ENCODE measurements at places on chromosomes 2 and 18.

DNA sequence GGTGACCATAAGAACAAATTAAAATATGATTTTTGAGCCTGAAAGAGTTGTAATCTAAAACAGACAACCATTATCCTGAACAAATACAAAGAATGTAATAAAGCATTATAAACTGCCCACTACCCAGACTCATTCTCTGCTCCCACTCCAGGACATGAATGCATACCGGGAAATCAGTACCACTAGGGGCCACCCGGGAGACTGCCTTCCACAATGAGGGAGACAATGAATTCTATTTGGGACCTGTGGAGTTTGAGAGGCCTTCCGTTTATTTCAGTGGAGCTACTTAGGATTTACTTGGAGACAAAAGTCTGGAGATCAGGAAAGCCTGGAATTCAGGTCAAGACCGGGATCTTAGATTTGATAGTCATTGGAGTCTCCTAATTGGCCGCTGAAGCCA, 50.0 kb downstream of the NAB1 start:
- peak; percentile 6 for DNase-seq

DNA sequence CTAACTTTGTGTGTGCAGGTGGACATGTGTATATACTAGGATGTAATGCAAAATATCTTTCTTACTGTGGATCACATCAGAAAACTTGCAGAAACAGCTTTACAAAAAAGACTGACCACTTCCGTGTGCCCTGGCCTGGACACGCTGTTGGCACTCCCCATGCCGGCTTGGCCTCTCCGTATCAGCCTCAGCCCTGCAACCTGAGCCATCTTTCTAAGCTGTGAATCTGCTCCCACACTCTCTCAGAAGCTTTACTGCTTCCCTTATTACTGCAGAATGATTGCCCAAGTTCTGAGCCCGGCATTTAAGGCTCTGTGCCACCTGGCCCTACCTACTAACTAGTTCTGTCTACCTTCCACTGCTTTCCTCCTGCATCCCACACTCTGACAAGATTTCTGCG, 37.8 kb downstream of the MYO7B start:
- DNase-seq = no peak

DNA sequence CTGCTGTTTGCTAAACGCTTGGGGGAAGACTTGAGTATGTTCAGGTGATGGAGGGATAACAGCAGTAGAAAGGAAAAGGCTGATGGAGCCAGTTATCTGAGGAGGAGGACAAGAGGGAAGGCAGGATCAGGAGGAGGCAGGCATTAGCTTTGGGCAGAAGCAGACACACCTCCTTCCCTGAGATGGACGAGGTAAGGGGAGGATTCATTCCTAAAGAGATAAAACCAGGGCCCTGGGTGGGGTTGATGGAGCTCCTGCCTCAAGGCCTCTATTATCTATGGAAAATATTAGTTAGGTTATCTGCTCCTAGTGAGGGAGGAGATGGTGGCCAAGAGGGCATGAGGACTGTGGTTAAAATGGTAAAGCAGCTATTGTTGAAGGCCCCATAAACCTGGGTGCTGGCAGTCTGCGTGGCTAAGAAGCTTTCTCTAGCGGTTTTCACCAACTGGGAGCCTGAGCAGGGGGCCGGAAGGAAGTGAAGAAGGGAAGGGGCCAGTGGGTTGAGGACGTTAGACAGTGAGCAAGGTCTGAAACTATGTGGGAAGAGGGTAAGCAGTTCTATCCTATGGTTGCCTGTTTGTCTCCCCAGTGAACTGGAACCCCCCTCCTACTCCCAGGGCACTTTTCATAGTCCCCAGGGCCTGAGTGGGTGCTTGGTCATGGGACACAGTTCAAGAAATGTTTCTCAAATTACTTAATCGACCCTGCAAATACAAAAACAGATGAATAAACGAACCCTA, 56.6 kb upstream of the HK2 start:
- DNase-seq = peak; percentile 50

GRCh38 chr2:7324706-7325105, 407.5 kb downstream of the RNF144A start:
- DNase-seq = no peak

DNA sequence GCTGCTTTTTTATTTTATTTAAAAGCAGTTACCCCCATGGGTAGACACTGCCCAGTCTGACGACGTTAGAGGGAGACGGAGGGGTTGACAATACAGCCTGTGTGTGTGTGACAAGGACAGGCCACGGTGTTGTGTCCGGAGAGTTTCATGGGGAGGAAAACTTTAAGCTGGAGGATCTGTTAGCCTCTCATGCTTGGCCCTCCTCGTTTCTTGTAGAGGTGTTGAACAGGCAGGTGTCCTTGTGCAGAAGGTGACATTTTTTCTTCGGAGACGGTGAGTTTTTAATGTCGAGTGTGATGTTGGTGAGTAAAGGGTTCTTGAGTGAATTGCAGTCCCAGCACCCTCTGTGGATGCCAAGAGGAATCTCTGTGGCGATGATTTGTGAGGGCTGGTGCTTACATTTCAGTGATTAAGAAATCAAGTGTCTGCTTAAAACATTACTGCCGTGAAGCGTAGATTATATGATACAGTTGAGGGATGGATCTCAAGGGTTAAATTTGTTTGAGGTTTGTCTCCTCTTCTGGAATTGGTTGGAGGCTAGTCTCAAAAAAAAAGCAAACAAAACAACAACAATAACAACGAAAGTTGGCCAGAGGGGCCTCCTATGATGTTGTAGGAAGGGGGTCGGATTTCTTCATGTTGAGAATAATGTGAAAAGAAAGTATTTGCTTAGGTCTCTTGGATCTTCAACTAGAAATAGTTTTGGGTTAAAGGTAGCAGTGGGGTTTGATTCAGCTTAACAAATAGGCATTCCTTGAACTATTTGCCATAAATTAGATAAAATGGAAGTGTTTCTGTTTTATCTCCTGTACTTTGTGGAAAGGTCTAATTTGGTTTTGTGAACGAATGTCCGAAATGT, 1.6 kb downstream of the NCOA1 start:
- DNase-seq = peak; percentile 44

DNA sequence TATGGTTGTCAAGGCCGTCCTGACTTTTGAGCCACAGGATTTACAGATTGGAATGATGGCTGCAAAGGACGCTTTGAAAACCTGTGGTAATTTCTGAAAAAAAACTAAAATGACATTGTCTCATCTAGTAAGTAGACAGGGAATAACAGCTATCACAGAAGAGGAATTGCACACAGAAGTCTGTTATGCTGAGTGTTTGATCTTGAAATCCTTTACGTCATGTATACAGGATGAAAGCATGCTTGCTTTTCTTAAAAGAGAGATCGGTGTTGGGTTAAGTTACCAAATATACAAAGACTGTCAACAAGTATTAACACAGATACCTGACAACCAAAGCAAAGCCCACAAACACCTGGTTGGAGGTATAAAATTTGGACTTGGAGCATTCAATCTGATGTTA, 12.6 kb upstream of the SRSF7 start:
- DNase-seq = no peak

GRCh38 chr2:238502956-238503791, 76.4 kb downstream of the ASB1 start:
- no peak for DNase-seq

GRCh38 chr18:45567123-45567522, 48.2 kb upstream of the SLC14A2 start:
- no peak for DNase-seq

DNA sequence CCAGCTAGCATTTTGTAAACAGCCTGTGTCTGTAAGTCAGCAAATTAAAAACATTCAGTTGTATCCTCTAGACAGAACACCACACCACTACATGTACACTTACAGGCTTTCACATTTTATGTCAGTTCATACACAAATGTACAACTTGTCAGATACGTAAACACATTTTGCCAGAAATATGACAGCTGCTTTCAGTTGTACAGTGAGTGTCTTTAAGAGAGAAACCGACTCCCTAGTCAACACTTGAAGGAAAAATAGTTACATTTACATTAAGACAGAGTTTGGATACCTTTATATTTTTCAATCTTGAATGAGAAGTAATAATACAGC, 15.2 kb downstream of the MRPL35 start:
- no peak for DNase-seq

- DNase-seq = no peak
Observed at GRCh38 chr2:108257757-108258331, 18.1 kb downstream of the SULT1C3 start.

- DNase-seq = peak; percentile 43
Observed at GRCh38 chr2:219119422-219120043, 41.1 kb downstream of the NHEJ1 start.

- DNase-seq = no peak
Observed at GRCh38 chr18:70535041-70535440, 246.2 kb downstream of the SOCS6 start.

DNA sequence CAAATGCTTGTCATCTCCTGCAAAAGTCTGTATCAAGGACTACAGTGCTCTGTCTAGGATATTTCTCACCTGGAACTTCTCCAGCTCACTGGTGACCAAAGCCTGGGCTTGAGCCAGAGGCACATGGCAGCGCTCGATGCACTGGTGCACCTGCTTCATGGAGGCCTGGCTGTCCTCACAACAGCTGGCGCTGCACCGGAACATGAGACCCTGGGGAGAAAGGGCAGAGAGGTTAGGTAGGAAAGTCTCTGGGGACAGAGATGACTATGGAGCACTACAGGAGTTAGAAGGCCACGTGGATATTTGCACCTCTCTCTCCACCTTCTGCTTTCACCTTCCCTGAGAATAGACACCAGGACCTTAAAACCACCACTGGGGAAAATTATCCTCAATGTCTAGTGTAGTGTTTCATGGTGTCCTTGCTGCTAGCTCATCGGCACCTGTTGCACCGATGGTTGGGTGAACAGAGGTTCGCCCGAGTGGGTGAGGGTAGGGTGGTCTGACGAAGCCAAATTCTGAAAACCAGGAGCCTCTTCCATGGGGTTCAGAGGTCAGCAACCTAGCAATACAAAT, 1.0 kb downstream of the FAM136A start:
- no peak for DNase-seq

DNA sequence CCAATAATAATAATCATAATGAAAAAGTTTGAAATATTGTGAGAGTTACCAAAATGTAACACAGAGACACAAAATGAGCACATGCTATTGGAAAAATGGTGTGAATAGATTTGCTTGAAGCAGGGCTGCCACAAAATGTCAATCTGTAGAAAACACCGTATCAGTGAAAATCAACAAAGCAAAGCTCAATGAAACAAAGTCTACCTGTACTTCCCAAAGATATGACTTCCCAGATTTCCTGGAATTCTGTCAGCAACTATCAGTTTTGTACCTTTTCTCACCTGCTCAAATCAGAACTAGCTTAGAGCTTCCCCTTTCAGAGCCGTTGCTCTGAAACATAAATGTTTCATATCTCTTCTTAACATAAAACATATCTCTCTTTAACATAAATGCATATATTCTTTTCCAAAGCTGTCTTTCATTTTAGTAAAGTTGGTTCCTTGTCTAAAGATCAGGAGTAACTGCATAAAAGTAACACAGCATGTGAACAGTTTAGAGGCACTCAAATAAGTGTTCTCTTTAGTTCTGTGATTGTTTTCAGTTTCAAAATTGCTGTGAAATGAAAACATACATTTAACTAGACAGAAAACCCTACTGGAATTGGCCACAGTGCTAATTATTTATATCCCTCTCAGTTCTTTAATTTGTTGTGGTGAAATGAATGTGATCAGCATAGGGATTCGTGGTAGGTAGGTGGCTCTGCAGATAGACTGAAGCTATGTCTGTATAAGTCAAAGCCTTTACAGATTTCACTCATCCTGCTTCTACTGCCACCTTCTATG, 262.5 kb downstream of the KCNJ3 start:
- no peak for DNase-seq

DNA sequence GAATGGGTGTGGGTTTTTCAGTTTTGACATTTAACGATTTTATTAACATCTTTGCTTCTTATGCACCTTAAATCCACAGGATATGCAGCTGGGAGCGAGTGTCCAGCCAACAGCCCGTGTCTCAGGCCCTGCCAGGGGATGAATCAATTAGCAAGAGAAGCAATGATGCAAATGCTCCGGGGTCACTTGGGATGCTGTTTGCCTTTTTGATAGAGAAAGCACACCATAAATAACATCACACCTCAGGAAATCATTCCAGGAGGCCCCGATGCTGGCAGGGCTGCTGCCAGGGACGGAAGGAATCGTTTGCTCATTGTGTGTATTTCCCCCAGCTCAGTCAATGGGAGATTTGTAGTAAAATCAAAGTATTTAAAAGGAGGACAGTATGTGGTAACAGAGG, 394.0 kb upstream of the HNRNPA3 start:
- DNase-seq = no peak

DNA sequence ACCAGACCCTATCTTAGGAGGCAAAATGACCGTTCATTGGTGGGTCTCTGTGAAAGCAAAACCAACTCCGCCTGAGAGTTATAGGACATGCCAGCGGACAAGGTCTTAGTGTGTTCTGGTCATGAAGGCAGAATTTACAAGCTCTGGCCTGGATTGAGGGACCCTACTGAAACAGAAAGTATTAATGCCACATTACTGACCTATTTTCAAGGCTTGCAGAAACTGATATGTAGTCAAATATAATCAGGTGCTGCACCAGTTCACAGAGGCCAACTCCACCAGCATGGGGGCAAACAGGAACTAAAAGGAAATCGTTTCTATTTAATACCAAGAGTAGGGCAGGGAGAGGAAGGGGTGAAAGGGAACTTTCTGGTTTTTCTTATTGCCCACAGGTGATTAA, 19.7 kb downstream of the TYMS start:
- DNase-seq = no peak

DNA sequence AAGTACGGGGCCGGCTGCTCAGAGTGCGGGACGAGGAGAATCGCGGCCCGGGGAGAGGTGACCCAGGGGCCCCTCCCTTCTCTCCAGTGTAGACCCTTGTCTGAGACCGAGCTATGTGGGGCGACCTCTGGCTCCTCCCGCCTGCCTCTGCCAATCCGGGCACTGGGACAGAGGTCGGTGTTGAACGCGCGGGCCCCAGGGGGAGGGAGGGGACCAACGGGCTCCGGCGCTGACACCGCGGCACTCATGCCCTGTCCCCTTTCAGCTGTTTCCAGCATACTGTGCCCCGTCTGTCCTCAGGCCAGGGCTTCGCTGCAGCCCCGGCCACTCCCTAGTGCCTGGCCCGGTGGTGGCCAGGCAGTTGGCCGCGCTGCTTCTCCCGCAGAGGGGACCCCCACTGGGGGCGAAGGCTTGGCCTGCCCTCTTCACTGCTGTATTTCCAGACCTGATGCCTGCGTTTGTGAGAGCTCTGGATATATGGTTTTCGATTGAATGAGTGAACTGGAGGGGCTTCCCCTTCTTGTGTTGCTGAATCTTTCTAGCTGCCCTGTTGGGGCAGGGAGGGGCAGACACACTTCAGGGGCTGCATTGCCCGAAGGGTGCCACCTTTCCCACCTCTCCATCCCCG, 809 bp downstream of the DBI start:
- DNase-seq = peak; percentile 33

- peak; percentile 66 for DNase-seq
Observed at GRCh38 chr2:60555066-60555782, 1.8 kb upstream of the BCL11A start.

Measured in NCI-H524 (cell line).